ENCODE measurements at places on chromosomes 7 and 10.

- no peak for DNase-seq
Measured at GRCh38 chr10:116146372-116147140, 126.5 kb downstream of the GFRA1 start.

DNA sequence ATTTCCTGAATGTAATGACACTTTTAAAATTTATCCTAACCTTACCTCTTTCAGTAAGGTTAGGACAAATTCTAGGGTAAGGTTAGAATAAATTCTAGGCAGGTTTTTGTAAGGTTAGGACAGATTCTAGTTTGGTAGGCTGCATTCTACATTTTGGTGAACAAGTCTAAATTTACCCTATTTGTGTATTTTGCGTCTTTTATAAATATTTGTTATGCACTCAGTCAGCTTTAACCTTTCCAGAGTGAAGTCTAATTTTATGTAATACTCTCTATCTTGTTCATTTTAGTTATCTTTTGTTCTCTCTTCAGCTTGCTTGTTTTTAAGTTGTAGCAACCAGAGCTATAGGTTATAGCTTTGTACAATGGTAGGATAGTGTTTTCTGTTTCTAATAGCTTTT is 54.0 kb downstream of the GLCCI1 start:
- DNase-seq = no peak

- DNase-seq = no peak
Measured at GRCh38 chr10:73762915-73763314, 18.7 kb downstream of the SEC24C start.

- no peak for DNase-seq
Measured at GRCh38 chr10:19987931-19988330, 171.7 kb downstream of the PLXDC2 start.

DNA sequence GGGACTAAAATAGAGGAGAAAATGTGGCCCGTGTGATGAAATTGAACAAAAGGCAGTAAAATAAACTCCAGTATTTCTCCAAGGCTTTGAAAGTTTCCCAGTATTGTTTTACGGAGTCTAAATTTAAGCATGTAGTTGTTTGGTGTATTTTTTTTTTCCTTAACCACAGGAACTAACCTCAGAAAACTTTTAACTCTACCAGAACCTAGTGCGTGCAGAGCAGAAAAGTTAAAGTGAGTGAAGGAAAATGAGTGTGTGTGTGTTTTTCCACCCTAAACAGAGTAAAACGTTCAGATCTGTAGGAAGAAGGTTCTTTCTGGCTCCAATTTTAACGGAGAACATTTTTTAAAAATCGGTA is 812 bp downstream of the PROSER2 start:
- DNase-seq = no peak

- DNase-seq = no peak
Measured at GRCh38 chr10:7541137-7542087, 125.4 kb downstream of the ITIH5 start.

GRCh38 chr10:130545122-130545521 is 408.9 kb downstream of the GLRX3 start:
- no peak for DNase-seq

DNA sequence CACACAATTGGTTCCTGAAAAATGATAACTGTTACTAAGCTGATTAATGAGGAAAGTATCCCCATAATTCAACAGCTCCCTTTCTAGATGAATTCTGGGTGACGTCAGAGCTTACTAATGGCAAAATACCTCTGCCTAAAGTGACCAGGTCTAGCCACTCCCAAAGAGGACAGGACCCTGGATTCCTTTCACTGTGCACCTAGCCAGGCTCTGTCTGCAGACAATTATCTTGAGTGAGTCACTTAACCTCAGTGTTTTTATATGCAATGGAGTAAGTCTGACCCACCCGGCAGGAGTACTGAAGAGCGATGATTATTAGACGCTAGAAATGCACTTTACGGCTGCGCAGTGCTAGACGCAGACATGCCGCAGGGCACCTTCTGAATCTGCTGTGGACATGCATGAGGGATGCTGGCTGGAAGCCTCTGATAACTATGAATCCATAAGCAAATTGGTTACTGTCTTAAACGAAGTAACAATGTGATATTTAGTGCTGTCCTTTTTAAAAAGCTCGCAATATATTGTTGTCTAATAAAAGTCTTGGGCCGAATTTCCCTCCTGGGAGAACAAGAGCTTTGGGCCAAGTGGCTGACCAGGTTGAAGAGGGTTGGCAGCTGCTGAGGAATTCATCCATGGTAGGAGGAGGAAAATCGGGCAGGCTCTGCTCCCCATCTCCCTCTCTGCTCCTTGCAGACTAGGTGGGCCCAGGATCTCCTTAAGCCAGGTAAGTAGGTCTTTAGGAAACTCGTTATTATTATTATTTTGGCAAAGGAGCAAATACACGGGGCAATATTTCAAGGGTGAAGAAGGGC is 4.6 kb upstream of the INPP5A start:
- DNase-seq = no peak

- no peak for DNase-seq
Measured at GRCh38 chr7:71264005-71264404, 132.1 kb downstream of the GALNT17 start.

Measured in CD4-positive, alpha-beta T cell treated with Interleukin-2 at 100 ng/mL for 4 hours (primary cell).